ENCODE measurements at places on chromosomes 2 and 18. TPM values are rescaled to one million over a fixed set of nuclear protein-coding genes. Genes with fewer than 3 reads are reported as not detected.

- no peaks in the 10 kb centered on the region for H3K4me1 ChIP-seq
- H3K27me3 ChIP-seq: no peaks in the 10 kb centered on the region
- peaks cover 7% of the 10 kb centered on the region for H3K36me3 ChIP-seq
- DNase-seq: peak; percentile 15
- H3K27ac ChIP-seq: no peak overlapping the region
These were observed 208.0 kb downstream of the TWIST2 start for GRCh38 chr2:239055756-239056493.

DNA sequence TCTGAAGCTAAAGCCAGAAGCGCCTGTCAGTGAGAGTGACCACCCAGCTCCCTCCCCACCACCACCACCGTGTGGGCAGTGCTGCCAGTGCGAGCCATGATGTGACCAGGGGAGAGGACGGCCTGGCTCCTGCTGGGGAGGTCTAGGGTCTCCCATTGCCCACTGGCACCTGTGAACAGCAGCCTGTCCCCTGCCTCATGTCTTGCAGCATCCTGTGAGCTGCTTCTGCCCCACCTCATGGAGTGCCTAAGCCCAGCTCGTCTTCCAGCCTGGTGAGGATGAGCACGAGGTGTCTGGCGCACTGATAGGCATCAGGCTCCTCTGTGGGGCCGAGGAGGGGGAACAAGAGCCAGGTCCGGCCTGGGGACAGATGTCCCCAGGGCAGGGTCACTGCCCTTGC is 61.4 kb downstream of the FAM168B start:
- H3K4me1 ChIP-seq: peaks cover 9% of the 10 kb centered on the region
- no peaks in the 10 kb centered on the region for H3K27me3 ChIP-seq
- no peak for DNase-seq
- no peak overlapping the region for H3K27ac ChIP-seq

DNA sequence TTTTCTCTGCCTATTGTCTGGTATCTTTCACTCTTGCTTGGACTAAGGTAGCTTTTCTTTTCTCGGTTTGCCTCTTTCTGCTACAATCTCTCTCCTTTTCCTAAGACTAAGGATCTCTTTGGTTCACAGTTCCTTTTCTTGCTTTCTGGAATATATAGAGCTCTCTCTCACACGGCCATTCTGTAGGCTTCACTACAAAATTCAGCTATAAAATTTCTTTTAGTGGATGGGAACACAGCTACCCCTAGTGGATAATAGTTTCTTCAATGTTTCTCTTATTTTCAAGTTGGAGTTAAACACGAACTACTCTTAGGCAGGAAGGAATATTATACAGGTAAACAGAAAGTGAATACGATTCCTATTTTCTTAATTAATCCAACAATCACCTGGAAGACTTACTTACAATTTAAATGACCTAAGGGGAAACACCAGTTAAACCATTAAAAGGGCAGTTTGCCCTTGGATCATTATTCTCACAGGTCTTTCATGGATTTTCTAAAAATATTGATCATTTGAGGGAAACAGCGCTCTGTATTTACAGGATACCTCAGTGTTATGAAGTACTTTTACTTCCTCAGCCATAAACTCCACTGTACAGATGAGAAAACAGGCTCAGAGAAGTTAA is 140.5 kb downstream of the LRP2 start:
- peak; percentile 42 for DNase-seq
- no peaks in the 10 kb centered on the region for H3K27me3 ChIP-seq
- H3K36me3 ChIP-seq: no peaks in the 10 kb centered on the region
- no peak overlapping the region for H3K27ac ChIP-seq

- no peak overlapping the region for H3K4me3 ChIP-seq
- no peak for DNase-seq
- no peaks in the 10 kb centered on the region for H3K27me3 ChIP-seq
- H3K4me1 ChIP-seq: no peaks in the 10 kb centered on the region
- peaks cover 17% of the 10 kb centered on the region for H3K36me3 ChIP-seq
These were observed 118.0 kb downstream of the MBP start for GRCh38 chr18:77014538-77014937.

DNA sequence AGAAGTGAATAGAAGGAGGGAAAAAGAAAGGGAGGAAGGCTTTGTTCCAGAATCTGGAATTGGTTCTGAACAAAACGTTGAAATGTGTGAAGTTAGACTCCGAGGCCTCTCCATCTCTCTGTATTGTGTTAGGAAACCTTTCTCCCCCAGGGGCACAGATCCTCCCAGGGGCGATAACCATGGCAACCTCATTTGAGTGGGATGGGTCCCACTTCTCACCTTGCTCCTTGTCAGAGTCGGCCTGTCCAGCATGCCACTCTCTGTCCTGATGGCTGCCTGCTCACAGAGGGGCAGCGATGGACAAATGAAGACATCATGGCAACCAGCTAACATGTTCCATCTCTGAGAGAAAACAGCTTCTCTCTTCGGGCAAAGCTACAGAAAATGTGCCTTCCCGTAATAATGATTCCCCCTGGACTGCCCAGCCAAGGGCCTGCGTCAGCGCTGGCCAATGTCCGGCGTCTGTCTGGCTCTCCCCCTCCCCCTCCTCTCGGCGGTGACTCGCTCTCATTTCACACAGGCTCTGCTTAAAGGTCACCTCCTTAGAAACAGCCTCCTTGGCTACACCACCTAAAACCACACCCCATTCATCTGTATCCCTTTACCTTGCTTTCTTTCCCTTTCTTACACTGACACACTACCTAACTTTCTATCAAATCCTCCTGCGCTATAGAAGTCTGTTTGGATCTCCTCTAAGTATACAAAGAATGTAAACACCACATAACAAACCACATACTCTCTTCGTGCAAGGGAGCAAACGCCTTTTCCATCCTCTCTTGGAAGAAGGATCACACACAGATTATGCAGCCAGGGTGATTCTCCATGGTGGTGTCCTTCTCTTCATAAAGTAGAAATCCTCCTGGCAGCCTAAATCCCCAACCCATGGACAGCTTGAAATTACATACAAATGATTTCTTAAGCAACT is 32.1 kb upstream of the TTC39C start:
- H3K4me1 ChIP-seq: no peaks in the 10 kb centered on the region
- no peak for DNase-seq
- H3K27me3 ChIP-seq: no peaks in the 10 kb centered on the region
- no peak overlapping the region for H3K27ac ChIP-seq

DNA sequence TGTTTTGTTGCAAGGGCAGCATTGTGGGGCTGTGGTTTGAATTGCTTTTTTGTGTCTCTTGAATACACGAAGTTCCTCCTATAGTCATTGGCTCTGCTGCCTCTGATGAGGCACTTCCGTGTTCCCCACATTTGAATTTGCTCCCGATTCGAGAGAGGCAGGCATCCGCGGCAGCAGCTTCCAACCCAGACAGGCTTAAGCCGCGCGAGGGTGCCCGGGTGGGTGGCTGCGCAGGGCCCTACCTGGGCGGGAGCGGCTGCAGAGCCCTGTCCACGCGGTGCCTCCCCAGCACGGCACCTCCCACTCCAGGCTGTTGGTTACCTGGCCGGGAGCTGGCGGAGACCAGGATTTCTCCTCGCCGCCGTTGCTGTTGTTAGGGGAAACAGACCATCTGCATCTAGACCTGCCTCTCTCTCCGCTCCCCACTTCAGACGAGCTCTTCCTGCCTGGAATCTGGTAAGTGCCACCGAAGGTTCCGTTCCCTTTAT is 151.3 kb downstream of the NEDD4L start:
- peak overlapping the region; percentile 75 for H3K4me3 ChIP-seq
- DNase-seq: peak; percentile 38
- peak overlapping the region; percentile 32 for H3K27ac ChIP-seq
- peaks cover 23% of the 10 kb centered on the region for H3K4me1 ChIP-seq
- H3K27me3 ChIP-seq: no peaks in the 10 kb centered on the region
- no peaks in the 10 kb centered on the region for H3K36me3 ChIP-seq

GRCh38 chr2:6824962-6825361 is 40.7 kb downstream of the CMPK2 start:
- H3K27ac ChIP-seq: no peak overlapping the region
- no peaks in the 10 kb centered on the region for H3K27me3 ChIP-seq
- H3K4me3 ChIP-seq: no peak overlapping the region
- no peaks in the 10 kb centered on the region for H3K36me3 ChIP-seq

- no peaks in the 10 kb centered on the region for H3K27me3 ChIP-seq
- H3K36me3 ChIP-seq: no peaks in the 10 kb centered on the region
- H3K4me3 ChIP-seq: no peak overlapping the region
- no peaks in the 10 kb centered on the region for H3K4me1 ChIP-seq
- no peak for DNase-seq
These were observed 255.3 kb downstream of the L3MBTL4 start for GRCh38 chr18:6159426-6159825.

DNA sequence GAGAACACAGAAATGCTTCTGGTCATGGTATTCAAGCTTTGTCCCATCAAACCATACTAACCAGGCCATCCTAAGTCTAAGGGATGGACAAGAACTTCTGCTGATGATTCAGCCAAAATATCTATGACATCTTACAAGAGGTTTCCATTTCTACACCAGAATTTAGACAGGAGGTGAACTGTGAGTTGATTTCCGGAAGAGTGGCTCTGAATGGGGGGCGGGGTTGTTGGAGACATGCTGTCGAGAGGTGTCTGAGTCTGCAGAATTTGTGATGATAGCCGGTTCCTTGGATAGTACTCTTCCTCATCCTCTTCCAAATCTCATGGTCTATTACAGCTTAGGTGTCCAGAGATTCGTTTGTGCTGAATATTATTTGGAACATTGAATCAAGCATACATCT is 408.7 kb upstream of the TCF4 start:
- peaks cover 17% of the 10 kb centered on the region for H3K4me1 ChIP-seq
- no peaks in the 10 kb centered on the region for H3K36me3 ChIP-seq
- H3K27me3 ChIP-seq: no peaks in the 10 kb centered on the region
- peak overlapping the region; percentile 41 for H3K4me3 ChIP-seq
- no peak overlapping the region for H3K27ac ChIP-seq

DNA sequence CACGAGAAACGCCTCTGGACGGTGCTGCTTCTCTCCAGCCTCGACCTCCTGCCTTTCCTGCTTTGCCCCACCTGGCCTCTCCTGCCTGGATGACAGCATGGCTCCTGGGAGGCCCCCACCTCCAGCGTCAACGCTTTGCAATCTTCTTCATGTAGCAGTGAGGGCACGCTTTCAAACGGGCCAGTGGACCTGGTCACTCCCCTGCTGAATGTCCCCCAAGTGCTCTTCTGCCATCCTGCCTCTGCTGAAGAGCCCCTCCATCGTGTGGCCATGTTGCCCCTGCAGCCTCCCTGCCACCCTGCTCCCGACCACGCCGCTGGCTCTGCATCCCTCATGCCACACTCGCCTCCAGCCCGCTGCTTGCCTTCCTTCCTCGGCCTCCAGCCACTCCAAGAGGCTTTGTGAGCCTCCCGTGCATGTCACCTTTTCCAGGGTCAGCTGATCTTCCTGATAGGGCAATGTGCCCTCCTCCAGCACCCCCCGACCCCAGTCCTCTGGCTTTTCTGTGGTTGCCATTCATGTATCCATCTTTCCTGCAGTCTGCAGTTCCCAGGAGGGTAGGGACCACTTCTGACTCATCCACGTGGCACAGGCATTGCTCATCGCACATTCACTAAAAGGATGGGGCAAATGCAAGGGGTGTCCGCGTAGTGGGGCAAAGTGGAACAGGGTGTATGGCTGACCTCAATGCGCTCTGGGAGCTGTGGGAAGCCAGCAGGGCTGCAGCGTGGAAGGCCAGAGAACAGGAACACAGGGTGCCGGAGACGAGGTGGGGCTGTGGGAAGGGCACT is 268.8 kb downstream of the TWIST2 start:
- no peak overlapping the region for H3K4me3 ChIP-seq
- H3K27ac ChIP-seq: no peak overlapping the region
- peaks cover 11% of the 10 kb centered on the region for H3K4me1 ChIP-seq
- no peaks in the 10 kb centered on the region for H3K27me3 ChIP-seq
- H3K36me3 ChIP-seq: peaks cover 13% of the 10 kb centered on the region
- peak; percentile 29 for DNase-seq

DNA sequence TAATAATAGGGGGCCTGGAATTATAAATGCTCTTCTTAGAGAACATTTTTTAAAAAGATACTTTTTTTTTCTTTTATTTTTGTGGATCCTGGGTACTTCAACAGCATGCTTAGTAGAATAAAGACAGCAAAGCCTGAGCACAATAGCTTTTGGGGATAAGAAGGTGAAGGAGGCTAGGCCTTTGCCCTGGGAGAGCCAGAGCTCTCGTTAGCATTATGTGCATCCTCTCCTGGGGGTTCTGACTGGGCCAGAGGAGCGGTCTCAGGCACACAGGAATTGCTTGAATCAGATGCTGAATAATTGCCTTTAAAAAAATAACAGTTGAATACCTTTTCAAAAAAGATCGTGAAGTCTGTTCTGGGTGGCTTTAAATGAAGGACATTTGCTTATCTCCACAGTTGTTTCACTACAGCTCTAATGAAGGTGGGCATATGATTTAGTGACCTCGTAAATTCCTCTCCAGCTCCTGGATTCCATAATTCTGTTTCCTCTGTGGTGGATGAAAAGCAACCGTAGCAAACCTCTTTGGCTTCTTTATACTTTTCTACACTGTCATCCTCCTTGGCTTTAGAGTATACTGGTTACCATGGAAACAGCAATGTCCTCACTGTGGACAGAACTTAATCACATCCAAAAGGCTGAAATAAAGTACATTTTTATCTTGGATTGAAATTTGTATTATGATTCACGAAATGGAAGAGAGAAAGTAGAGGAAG is 133.8 kb downstream of the MAIP1 start:
- DNase-seq: no peak
- peaks cover 6% of the 10 kb centered on the region for H3K4me1 ChIP-seq
- H3K27me3 ChIP-seq: no peaks in the 10 kb centered on the region
- no peak overlapping the region for H3K27ac ChIP-seq
- no peak overlapping the region for H3K4me3 ChIP-seq

DNA sequence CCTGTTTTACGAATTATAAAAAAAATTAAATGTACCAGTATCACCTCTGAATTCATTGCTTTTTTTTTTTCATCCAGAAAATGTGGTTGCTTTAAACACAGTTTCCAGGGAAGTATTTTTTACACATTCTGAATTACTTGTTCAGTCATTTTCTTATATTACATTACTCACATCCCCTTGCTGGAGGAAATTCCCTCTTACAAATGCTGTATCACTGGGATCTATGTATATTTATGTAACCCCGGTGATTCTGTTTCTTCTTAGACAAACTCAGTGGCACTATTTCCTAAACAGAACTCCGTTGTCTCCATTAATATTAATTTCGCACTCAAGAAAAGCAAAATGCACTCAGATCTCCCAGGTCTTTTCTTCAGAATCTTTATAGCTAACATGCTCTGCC is 1078.5 kb upstream of the ZEB2 start:
- H3K27ac ChIP-seq: no peak overlapping the region
- H3K4me1 ChIP-seq: peaks cover 33% of the 10 kb centered on the region
- H3K4me3 ChIP-seq: no peak overlapping the region
- DNase-seq: peak; percentile 14

Gene RAB6C
- not detected for total RNA-seq

Gene CYP27A1
- not detected for total RNA-seq

Gene ACTG2
- not detected for total RNA-seq

Gene LRP2
- total RNA-seq: 0.02 TPM

Gene ONECUT2
- total RNA-seq: 0.49 TPM

Gene PLEKHH2
- 0.93 TPM for total RNA-seq

Gene BZW1
- total RNA-seq: 353 TPM
